Choroid plexus epithelial cell (primary cell): ENCODE measurements at places on chromosomes 2 and 18.

DNA sequence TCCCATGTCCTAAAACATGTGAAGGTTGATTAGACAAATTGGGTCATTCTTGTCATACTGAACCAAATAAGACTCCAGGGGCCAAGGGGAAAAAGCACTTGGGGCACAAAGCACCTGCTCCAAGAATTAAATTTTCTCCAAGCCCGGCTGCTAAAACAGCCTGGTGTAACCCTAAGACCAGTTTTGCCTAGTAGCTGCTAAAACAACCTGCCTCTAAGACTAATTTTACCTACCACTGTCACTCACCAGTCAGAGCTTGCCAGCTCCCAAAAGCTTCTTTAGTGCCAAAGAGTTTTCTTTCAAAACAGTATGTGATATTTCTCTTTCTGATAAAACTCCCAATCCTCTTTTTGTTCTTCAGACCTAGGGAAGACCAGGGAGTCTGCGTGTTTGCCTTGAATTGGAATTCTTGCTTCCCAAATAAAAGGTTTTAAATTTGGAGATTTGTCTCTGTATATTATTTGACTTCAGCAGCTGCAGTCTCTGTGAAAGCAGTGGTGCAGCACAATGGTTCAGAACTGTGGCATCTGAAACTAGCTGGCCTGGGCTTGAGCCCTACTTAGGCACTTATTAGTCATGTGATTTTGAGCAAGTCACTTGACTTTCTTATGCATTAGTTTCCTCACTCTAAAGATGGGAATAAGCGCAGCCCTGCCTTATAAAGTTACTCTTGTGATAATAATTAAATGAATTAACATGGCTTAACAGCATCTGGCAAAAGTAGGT lies 16.2 kb upstream of the APOB start:
- no peak for DNase-seq

GRCh38 chr2:64914735-64915509 lies 74.3 kb upstream of the SLC1A4 start:
- peak; percentile 71 for DNase-seq

DNA sequence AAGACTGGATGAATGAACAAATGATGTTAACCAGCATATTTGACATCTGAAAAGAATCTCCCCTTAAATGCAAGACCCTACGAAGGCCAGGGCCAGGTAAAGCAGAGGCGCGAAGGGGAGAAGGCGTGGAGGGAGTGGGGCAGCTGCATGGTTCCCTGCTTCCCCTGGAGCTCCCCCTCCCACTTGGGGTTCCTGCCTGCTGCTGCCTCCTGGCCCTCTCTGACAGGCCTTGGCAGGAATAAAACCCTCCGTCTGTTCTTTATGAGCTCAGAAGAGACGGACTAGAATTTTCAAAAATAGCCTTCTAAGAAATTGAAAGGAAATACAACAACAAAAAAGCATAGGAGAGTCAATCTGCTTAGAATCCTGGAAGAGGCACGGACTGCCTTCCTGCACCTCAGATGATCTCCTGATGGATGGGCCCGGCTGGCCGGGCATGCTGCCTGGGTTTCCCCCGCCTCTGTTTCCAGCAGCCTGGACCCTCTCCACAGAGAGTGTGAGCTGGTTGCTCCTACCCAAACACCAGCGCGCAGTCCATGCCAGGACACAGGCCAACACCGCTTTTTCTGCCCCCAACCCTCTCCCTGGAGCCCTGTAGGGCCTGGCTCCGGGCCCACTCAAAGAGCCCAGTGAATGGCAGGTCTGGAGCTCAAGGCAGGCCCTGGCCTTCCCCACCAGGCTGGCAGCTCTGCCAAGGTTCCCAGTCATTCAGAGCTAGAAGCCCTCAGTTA lies 23.9 kb downstream of the CFAP65 start:
- no peak for DNase-seq

DNA sequence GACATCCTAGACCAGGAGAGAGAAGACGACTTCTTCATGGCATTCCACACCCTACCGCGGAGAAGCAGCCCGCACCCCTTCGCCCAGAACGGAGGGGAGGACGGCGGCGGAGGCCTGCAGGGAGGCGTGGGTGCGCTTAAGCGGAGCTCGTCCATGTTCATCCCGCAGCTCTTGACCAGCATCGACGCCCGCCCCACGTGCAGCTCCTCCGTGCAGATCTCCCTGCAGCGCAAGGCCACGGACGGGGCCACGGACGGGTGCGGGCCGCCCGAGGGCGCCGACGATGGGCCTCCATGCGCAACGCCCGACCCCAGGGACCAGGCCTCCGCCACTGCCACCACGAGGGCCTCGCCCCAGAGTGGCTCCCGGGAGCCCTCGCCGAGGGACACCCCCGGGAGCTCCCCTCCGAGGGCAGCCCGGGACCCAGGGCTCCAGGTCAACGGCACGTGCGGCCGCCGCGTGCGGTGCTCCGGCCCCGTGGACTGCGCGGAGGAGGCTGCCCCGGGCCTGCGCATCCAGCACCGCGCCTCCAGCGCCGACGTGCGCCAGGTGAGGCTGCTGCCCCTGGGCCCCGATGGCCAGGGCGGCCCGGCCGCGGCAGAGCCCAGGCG lies 211.8 kb downstream of the NEDD4L start:
- no peak for DNase-seq

DNA sequence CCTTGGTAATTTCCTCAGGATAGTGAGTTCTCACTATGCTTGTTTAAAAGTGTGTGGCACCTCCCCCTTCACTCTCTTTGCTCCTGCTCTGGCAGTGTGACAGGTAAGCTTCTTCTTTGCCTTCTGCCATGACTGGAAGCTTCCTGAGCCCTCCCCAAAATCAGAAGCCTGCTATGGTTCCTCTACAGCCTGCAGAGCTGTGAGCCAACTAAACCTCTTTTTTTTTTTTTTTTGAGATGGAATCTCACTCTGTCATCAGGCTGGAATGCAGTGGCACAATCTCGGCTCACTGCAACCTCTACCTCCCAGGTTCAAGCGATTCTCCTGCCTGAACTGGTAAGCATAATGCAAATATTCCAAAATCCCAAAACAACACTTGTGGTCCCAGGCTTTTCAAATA lies 80.0 kb downstream of the SOWAHC start:
- DNase-seq: no peak

- no peak for DNase-seq
Measured at GRCh38 chr2:168243061-168243460, 4.3 kb downstream of the STK39 start.

DNA sequence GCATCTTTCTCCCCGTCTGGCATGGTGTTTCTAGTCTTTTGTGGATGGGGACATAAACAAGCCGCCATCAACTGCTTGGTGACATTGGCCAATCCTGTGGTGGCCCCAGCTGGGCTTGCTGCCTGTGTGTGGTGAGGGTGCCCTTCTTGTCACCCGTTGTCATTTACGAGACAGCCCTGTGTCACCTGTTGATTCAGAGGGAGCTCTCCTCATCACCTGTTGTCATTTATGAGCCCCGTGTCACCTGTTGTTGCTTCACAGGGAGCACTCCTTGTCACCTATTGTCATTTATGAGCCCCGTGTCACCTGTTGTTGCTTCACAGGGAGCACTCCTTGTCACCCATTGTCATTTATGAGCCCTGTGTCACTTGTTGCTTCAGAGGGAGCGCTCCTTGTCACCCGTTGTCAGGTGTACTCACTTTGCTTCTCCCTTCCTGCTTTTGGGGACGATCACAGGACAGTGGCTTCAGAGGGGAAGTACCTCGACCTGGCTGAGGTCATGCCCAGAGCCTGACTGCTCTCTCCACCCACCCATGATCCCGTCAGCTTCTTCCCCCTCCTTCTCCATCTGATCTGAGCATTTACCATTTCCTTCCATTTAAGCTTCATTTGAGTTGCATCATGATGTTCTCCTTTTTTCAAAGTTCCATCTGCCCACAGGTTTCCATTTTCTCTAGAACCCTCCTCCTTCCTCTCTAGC lies 29.1 kb downstream of the HPCAL1 start:
- DNase-seq: no peak

DNA sequence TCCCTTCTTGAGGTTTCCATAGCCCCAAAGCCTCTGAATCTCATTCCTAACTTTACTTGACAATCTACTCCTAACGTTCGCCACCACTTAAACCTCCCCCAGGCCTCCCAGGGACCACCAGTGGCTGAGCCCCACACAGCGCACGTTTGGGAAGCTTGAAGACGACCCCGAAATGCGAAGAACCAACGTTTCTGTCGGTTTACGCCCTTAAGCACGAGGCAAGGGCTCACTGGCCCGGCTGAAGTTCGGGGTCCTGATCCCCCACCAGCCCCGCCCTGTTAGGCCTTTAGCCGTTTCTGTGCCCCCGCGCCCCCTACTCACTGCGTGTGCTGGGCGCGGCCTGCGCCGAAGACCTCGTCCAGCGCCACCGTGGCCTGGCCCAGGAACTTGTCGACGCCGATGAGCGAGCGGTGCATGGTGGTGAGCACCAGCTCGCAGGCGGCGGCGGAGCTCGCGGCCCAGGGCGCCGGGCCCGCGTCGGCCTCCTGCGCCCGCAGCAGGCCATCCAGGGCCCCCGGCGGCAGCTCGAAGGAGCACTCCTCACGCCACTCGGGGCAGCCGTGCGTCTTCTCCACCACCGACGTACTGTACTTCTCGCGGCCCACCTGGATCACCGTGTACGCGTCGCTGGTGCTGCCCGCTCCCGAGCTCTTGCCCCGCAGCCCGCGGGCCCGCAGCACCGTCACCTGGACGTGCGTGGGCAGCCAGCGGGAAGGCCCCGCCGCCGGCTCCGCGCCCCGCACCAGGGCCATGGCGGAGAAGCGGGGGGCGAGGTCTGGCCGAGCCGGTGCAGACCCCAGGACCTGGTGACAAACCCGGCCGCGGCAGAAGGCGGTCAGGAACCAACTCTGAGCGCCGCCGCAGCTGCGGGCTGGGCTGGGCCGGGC lies 479 bp downstream of the RAB11FIP5 start:
- peak; percentile 59 for DNase-seq

GRCh38 chr2:3319745-3320566 lies 57.7 kb downstream of the EIPR1 start:
- DNase-seq: no peak

- DNase-seq: no peak
Measured at GRCh38 chr2:198973181-198973580, 484.6 kb downstream of the SATB2 start.

GRCh38 chr2:217223222-217223930 lies 363.5 kb upstream of the TNP1 start:
- peak; percentile 95 for DNase-seq

- no peak for DNase-seq
Measured at GRCh38 chr18:67717800-67718199, 201.3 kb upstream of the DSEL start.

DNA sequence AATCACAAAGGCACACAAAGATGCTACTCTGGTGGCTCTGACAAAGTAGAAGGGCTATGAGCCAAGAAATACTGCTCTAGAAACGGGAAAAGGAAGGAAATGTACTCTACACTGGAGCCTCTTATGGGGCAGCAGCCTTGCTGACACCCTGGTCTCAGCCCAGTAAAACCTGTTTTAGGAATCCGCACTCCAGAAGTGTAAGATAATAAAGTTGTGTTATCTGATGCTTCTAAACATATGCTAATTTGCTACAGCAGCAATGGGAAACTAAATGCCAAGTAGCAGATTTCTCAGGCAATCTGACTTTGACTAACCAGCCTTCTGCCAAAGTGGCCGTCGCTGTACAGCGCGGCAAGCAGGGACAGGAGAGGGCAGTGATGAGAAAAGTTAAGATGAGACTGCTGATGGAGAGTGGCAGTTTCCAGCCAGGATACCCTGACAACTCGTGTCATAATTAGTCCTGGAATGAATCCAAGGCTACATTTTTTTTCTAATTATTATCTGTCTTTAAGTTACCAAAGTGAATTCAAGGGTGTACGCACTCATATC lies 99.0 kb downstream of the NETO1 start:
- no peak for DNase-seq

GRCh38 chr2:146412625-146413024 lies 1432.2 kb upstream of the ACVR2A start:
- no peak for DNase-seq

DNA sequence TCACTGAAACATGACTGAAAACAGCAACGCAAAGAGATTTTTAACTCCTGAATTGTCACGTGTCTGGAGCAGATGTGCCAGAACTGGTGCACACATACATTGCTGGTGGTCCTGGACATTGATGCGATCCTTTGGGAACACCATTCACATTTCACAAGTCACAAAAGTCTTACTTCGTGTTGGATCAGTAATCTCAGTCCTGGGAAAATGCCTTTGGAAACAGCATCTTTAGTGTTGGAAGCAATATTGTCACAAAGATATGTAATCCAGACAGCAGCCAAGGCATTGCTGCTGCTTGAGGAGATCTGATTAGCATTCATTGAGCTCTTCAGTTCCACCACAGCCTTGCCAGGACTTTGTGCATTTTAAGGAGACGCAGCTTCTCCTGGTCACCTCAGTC lies 126.2 kb upstream of the SH3BP4 start:
- no peak for DNase-seq

DNA sequence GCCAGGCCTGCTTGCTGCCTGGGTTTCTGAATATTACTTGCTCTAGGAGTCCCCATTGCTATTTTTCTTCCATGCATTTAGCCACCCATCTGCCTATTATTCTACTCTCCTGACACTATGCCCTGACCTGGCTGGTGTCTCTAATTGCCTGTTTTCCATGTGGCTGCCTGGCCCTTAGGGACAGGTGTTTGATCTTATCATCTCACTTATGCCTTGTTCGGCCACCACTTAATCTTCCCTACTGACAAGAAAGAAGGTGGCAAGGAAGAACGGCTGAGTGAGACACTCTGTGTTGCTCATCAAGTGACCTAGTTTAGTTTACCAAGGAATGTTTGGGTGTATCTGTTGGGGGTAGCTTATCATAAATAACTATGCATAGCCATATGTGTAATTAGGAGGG lies 50.4 kb upstream of the RAPH1 start:
- DNase-seq: no peak

DNA sequence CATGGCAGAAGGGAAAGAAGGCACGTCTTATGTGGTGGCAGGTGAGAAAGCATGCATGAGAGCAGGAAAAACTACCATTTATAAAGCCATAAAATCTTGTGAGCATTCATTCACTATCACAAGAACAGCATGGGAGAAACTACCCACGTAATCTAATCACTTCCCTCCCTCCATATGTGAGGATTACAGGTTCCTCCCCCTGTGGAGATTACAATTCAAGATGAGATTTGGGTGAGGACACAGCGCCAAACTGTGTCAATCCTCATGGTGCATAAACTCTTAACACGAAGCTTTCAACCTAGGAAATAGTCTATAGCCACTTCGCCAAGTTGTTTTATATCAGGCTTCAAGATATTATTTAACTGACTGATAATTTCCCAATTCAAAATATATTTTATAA lies 595.5 kb downstream of the FBXO15 start:
- no peak for DNase-seq

- DNase-seq: no peak
Measured at GRCh38 chr2:86563650-86564061, 413 bp upstream of the CHMP3 start.

DNA sequence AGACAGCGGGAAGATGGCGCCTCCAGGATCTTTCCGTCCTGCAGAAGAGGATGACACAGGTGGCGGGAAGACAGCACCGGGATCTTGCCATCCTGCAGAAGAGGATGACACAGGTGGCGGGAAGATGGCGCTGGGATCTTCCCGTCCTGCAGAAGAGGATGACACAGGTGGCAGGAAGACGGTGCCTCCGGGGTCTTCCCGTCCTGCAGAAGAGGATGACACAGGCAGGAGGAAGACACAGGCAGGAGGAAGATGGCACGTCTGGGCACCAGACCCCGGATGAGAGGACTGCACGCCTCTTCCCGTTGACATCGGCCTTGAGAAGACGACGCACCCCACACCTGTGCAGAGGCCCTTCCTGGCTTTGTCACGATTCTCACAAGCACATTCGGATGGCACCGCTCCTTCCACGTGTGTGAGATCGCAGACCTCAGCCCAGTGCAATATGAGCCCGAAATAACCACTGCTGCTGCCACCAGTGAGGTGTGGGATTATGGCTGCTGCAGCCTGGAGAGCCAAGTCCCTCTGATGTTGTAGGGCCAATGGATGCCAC lies 79.4 kb upstream of the SNTG2 start:
- DNase-seq: no peak

GRCh38 chr2:43939695-43940256 lies 56.0 kb downstream of the LRPPRC start:
- no peak for DNase-seq
